ENCODE measurements at places on chromosomes 7 and 10.

- no peak for DNase-seq
These were observed 110.3 kb upstream of the ANLN start for GRCh38 chr7:36279200-36279925.

GRCh38 chr7:25495342-25496250 is 267.3 kb upstream of the NPVF start:
- DNase-seq: no peak

DNA sequence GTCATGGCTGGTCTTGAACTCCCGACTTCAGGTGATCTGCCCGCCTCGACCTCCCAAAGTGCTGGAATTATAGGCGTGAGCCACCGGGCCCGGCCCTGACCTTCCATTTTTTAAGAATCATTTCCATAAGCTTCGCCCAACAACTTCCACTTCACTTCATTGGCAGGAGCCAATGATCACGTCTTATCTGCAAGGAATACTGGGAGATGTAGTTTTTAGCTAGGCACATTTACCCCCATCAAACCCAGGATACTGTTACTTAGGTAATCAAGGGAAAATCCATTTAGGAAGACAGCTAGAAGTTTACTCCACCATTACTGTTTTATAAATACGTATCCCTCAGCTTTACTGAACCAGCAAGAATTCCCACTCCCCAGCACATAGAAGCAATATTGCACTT is 3.4 kb upstream of the CDK13 start:
- no peak for DNase-seq

- no peak for DNase-seq
These were observed 52.9 kb downstream of the ZNF22 start for GRCh38 chr10:45053569-45054100.

All from GM23248 (cell line).